ENCODE measurements at places on chromosomes 11 and 22.

DNA sequence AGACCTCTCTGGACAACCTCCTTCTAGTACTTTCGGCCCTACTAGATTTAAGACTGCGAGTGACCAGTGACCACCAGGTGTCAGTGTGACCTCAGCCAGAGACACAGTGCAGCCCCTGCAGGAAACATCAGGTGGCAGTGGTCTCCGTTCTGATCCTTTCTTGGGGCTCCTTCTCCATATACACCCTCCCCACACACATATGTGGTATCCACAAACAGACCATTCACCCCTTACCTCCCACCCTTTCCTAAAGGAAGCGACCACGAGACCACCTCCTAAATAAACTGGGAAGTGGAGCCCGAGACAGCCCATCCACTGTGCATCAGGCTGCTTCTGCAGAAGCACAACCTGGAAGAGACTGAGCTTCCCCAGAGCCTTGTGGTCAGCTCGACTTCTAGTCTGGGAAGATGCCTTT lies 38.5 kb upstream of the CYP2D6 start:
- peak; percentile 55 for DNase-seq

GRCh38 chr11:47477323-47477722 lies 28.4 kb upstream of the RAPSN start:
- DNase-seq, result no peak

DNA sequence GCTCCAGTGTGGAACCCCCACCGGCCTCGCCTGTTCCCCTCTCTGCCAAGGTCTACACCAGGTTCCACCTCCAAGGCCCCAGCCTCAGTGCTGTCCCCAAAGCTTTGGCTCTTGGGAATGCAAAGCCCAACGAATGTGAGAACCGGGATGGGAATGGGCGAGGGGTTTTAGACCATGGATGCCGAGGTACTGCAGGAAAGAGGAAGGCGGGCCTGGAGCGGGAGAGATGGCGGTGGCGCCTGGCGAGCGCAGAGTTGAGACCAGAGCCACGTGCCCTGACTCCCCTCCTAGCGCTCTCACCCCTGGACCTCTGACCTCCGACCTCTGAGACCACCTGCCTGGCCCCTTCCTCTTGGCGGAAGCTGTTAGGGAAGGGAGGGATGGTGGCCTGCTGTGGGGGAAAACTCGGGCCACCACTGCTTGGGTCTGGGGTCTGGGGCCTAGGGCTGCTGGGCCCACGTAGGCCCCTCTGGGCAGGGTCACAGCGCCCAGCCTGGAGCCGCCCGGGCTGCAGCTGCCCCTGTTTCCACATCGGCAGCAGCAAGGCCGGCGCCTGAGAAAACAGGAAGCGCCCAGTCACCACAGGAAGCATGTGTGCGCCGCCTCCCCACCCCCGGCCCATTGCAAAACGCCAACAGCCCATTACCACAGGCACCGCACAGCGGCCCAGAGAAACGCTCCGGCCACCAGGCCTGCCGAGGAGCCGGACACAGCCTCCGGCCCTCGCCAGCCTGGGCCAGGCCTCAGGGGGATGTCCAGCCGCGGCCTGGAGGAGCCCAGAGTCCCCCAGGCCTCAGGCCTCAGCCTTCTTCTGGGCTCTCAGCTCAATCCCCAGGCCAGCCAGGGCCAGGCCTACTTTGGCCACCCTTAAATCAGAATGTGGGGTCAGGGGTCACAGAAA lies 13.8 kb upstream of the SLC39A13 start:
- no peak for DNase-seq

DNA sequence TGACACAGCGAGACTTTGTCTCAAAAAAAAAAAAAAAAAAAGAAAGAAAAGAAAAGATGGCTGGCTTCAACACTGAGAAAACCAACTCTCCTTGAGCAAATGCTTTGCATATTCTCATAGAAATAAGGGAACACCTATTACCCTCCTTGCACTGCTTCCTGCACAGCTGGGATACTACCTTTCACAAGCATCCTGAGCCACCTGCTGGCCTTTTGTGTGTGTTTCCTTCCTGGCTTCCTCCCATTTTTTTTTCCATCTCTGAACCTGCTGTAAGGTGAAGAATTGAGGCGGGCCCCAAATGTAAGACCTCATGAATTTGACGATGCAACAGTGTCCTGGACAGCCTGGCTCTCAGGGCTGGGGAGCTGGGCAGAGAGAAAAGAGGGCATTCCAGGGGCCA lies 1.9 kb upstream of the RFPL3 start:
- no peak for DNase-seq

GRCh38 chr11:48216510-48216909 lies at the start of gene OR4B1:
Gene OR4B1 (plus strand): TSS chr11:48216810. CDS start chr11:48216810, 0 bp downstream.
- DNase-seq, result no peak

GRCh38 chr11:58913685-58914084 lies 25.6 kb upstream of the GLYATL1 start:
- no peak for DNase-seq

GRCh38 chr11:4851033-4851432 lies 2.0 kb upstream of the OR51S1 start:
- no peak for DNase-seq

DNA sequence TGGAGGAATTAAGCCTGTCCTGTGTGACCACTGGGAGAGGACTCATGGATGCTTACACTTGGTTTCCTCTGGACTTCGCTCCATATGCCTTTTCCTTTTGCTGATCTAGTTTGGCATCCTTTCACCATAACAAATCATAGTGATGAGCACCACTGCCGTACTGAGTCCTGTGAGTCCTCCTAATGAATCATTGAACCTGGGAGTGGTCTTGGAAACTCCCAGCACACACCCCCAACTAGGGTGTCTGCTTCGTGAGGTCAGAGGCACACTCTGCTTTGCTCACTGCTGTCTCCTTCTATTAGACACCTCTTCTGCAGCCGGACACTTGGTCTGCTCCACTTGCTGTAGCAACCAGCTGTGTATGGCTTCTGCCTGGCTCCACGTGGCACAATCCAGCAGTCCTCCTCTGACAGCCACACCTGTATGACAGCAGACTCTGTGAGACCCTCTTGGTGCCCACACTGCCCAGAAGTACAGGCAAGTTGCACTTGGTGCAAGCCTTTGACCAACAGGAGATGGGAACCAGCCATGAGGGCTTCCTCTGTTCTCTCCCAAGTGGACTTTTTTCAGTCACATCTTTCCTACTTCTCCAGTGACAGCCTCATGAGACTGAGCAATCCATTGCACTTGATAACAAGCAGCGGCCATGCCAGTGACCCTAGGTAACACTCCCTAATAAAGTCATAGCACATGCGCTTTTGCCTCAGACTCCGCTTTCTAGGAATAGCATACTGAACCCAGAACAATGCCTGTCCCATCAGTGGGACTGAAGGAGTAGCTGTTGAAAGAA lies 65.0 kb upstream of the HMGXB4 start:
- no peak for DNase-seq

DNA sequence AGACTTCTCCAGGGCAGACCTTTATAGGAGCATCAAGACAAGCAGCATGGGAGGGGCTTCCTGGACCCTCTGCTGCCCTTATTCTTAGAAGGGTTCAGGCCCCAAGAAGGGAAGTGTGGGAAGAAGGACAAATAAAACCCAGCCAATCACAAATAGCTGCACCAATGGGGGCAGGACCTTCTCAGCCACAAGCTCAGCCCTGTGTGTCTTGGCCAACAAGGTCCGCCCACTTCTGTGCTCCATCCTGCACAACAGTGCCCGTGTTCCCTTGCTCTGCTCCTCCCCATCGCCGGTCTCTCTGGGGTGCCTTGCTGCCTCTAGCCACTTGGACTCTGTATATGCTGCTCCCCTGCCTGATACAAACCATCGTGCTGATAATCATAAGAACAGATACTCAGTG lies 86.1 kb downstream of the NAT10 start:
- DNase-seq, result no peak

DNA sequence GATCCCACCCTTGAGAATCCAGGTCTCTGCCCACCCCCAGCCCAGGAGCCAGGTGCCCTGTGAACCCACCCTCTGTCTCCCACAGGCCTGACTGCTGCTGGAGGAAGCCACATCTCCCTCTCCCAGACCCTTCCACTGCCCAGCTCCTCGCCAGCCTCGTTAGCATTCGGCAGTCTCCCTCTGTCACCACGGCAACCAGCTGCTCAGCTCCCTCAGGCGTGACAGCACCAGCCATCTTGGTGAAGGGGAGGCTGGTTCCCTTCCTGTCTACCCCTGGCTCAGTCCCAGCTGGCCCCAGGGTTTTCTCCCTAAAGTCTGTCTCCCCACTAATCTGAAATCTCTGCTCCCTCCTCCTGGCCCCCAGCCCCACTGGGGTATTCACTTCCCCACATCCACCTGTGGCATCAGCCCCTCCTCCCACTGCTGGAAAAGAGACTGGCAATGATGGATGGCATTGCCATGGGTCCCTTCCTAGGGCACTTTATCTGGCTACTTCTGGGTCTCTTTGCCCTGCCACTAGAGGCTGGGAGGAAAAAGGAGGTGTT lies 28.1 kb downstream of the NRXN2 start:
- DNase-seq, result no peak

- peak; percentile 27 for DNase-seq
Measured at GRCh38 chr11:6812390-6813005, 13.0 kb upstream of the OR6A2 start.

DNA sequence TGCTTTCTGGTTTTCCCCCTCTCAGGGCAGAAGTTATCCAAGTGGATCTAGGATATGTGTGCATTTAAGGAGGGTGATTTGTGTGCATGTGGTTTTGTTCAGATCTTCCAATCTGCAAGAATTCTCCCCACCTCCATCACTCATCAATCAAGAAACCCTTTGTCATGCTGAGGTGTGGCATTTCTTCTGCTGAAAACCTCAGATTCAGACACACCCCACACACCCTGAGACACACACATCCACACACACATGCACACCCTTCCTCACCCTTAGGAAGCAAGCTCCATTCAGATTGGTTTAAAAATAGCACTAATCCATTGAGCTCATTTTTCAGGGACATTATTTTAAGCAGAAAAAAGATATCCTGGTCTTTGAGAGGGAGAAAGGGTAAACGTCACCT lies 106.1 kb upstream of the HSD17B12 start:
- DNase-seq, result no peak

Data from fibroblast of skin of abdomen (primary cell).